Stimulated activated CD8-positive, alpha-beta memory T cell treated with anti-CD3 and anti-CD28 coated beads, Interleukin-7, amount 100 ng/mL, for 4 hours (primary cell): ENCODE measurements at places on chromosomes 4 and X.

DNA sequence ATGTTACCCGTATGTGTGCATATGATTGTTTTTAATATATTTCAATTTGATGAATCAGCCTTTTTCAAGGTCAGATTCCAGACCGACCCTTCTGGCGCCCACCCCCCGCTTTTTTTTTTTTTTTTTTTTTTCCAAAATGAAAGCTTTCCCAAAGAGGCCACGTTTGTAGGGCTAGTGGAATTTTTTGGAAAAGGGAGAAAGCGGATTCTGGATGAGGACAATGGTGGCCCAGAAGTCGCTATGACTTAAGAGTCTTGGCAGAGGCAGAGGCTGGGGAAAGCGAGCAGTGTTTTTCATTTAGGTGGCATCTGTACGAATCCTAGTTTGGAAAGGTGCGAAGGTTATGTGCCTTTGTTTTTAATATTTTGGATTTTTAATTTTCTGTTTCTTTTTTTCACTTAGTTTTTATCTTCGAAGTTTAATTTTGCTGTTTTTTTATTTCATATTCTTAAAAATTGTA is 14.6 kb downstream of the NDUFB11 start:
- DNase-seq, result no peak

DNA sequence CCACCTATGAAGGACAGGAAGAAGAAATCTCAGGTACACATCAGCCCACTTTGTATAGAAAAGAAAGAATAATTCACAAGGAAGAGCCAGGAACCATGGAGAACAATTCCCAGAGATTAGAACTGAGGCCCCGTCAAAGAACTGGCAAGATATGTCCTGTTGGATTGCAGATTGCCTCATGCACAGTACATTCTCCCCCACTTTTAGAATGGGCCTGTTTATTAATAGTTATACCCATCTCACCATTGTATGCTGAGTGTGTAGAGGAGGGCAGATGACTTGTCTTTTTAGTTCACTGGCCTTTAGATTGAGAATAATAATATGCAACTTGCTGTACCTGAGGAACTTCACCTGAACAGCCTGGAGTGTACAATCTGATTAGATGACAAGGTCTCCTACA is 315.6 kb upstream of the HAND2 start:
- no peak for DNase-seq

DNA sequence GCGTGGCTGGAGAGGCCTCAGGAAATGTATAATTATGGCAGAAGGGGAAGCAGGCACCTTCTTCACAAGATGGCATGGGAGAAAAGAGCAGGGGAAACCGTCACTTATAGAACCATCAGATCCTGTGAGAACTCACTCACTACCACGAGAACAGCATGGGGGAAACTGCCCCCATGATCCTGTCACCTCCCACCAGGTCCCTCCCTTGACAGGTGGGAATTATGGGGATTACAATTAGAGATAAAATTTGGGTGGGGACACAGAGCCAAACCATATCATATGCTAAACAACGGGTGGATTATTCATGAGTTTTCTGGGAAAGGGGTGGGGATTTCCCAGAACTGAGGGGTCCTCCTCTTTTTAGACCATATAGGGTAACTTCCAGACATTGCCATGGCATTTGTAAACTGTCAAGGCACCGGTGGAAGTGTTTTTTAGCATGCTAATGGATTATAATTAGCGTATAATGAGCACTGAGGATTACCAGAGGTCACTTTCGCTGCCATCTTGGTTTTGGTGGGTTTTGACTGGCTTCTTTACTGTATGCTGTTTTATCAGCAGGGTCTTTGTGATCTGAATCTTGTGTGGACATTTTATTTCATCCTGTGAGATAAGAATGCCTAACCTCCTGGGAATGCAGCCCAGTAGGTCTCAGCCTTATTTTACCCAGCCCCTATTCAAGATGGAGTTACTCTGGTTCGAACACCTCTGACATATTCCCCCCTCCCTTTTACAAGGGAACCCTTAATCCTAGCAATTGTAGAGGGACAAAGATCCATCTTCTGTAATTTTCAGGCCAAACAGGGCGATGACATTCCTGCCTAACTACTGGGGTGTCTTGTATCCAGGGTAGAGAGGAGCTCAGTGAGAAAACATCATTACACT is 27.6 kb upstream of the ZNF81 start:
- DNase-seq, result no peak

- no peak for DNase-seq
Observed at GRCh38 chr4:21061902-21062301, 361.6 kb downstream of the PACRGL start.

DNA sequence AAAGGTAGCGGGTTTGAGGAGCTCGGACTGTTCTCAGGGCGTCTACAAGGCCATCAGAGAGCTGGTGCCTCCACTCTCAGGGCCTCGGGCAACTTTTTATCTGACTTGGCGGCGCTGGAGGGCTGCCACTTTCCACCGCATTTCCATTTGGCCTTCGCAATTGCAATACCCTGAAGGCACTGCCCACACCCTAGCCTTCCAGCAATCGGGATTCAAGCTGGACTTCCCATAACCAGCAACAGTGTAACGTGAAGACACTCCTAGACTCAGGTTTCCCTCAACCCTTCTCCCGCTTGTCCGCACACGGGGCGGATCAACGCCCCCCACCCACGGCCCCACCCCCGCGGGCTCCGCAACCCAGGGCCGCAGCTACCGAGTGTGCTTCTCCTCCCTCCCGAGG is 50.2 kb upstream of the BCOR start:
- no peak for DNase-seq

GRCh38 chr4:160567634-160568033 is 1464.8 kb downstream of the RAPGEF2 start:
- no peak for DNase-seq

DNA sequence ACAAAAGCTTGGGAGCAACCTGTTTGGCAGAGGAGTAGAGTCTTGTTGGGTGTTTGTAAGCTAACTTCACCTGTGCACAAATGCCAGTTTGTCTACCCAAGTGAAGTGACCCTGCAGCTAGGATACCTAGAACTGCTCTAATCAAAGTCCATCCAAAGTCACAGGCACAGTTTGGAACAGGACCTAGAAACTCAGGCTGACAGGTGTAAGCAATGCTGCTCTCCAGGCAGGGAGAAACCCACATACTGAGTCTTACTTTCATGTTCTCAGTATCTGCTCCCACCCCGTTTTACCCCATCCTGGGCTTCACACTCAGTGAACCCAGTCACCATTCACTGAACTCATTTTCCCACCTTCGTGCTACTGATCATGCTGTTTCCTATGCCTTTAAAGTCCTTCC is 40.3 kb downstream of the MAML3 start:
- DNase-seq, result no peak

- DNase-seq, result peak; percentile 5
Observed at GRCh38 chr4:37978248-37978924, 18.2 kb downstream of the PTTG2 start.

GRCh38 chr4:188665491-188666457 is 526.5 kb downstream of the TRIML1 start:
- no peak for DNase-seq

GRCh38 chr4:26294904-26295303 is 25.9 kb upstream of the RBPJ start:
- DNase-seq, result no peak

- no peak for DNase-seq
Observed at GRCh38 chr4:833156-833555, 7.2 kb upstream of the CPLX1 start.

GRCh38 chr4:94419956-94420355 is 31.8 kb upstream of the PDLIM5 start:
- DNase-seq, result no peak

DNA sequence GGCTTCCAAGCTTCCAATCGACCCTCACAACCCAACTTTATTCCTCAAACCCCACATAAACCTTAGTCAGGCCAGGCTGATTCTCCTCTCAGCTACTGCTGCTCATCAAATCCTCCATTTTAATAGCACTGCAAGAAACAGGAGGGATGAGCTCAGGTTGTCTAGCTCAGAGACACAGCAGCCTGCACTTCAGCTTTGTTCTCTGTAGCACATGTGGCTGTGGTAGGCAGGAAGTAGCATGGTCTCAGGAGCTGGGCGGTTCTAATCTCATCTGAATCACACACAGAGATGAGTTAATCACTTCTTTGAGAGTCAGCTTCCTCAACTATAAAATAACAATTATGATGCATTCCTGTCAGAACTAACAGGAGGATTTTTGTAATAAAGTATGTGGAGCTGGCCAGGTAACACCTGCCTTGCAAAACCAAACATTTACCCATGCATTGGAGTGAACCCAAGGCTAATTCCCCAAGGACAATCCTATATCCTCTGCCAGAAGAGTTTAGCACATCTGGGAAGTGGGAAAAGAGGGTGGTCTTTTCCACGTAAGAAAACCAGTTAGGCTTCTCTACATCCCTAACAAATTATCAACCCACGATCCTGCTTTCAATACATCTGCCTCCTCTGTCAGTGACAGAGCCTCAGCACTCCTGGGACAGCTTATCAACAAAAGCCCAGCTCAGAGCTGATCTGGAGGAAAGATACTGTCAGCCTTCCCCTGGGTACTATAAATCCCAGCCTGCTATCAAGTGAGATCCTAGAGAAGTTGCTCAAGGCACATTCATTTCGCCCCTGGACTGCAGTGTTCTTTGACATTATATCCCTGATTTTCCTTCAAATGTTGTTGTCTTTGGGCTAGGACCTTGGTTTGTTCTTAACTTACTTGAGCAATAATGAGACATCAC is 32.8 kb downstream of the ELOVL6 start:
- DNase-seq, result peak; percentile 58

GRCh38 chr4:158071931-158072330 is 100.9 kb downstream of the GASK1B start:
- no peak for DNase-seq

DNA sequence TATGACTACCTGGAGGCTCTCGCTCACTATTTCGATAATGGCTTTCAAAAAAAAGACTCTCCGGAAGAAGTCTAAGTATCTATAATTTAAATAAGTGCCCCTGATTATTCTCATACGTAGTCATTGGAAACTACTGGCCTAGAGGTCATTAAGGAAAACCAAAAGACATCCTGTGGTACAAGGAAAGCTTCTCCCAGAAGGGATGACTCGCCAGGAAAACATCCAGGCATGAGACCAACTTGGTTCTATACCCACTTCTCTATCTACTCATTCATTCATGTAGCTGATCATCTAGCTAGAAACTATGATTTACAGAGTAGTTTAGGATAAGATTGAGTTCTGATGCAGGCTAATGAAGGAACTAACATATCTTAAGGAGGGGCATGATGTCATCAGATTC is 37.7 kb downstream of the SOX3 start:
- DNase-seq, result no peak

GRCh38 chr4:1596393-1596792 is 87.7 kb downstream of the FAM53A start:
- DNase-seq, result no peak

GRCh38 chrX:74232859-74233258 is 71.1 kb upstream of the ZCCHC13 start:
- no peak for DNase-seq

DNA sequence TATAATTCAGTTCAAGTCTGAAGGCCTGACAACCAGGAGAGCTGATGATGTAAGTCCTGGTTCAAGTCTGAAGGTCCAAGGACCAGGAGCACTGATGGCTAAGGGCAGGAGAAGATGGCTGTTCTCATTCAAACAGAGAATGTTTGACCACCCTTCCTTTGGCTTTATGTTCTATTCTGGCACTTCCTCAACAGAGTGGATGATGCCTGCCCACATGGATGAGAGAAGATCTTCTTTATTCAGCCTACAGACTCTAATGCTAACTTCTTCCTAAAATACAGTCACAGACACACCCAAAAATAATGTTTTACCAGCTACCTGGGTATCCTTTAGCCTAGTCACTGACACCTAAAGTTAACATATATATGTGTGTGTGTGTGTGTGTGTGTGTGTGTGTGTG is 25.6 kb upstream of the IRF2 start:
- no peak for DNase-seq

GRCh38 chr4:112637552-112637866 is 566 bp downstream of the LARP7 start:
- no peak for DNase-seq

- no peak for DNase-seq
Observed at GRCh38 chr4:79042079-79042674, 102.9 kb upstream of the PAQR3 start.

DNA sequence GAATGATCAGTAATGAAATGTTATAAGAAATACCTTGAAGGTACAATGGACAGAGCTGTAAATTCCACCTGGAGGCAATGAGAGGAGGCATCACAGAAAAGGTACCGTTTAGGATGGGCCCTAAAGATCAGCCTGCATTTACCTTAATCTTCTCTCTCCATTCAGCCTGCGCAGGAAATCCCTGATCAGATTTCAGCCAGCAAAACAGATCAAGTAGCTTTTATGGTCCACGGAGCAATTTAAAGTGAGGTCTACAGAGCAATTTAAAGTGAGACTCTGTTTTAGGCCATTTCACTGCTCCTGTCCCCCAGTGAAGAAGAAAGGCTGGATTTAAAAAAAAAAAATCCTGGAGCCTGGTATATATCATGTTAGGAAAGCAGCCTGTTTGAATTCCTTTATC is 195.1 kb upstream of the VCX start:
- DNase-seq, result no peak

DNA sequence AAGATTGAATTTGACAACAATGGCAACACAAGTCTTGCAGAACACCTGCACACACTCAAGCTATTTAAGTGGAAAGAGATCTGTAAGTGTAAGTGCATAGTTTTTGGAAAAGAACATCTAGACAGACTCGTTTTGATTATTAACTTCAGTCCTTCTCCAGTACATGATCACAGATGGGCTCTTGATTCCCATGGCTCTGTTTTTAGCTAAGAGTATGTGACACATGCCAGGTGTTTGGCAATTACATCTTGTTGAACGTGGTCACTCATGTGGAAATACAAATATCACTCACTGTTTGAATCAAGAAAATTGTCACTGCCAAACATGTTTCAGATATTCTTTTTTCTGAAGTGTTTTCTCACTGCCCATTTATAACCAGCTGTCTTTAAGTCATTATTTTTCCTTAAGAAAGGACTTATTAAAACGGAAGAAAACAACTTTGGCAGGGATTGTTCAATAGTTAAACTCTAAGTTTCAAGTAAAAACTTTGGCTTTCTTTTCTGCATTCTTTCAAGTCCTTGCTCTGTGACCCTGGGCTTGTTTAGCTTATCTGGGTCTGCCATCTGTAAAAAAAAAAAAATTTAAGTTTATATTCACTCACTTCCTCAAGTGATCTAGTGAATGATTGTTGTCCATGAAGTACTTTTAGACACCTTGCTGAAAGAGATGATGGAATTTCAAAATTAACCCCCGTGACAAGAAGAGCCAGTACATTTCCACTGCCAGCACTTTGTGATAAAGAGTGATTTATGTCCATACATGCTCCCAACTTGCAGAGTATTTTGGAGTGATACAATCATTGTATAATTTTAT is 125.4 kb downstream of the ATXN3L start:
- no peak for DNase-seq

GRCh38 chr4:152613841-152614721 is 65.7 kb downstream of the TMEM154 start:
- DNase-seq, result no peak
